Mammary epithelial cell (primary cell): ENCODE measurements at places on chromosomes 7 and 10. TPM values are rescaled to one million over a fixed set of nuclear protein-coding genes. Genes with fewer than 3 reads are reported as not detected.

Gene PRTFDC1
- total RNA-seq: not detected in 2 replicates

Gene SLC26A4
- total RNA-seq: 0.08 TPM in 1 of 2 replicates, not detected in the other

Gene ORC5
- 26.2 TPM for total RNA-seq

GRCh38 chr10:45374350-45375052, 485 bp downstream of the ALOX5 start:
- peak; percentile 29 for DNase-seq

Gene CAMK1D
- 0.86 and 1.5 TPM in 2 replicates for total RNA-seq

GRCh38 chr7:140229101-140229525, 52.3 kb upstream of the KDM7A start:
- no peak for DNase-seq

Gene LRRC17
- total RNA-seq: 0.43 and 0.47 TPM in 2 replicates

GRCh38 chr7:157389951-157390730, 53.3 kb downstream of the DNAJB6 start:
- DNase-seq: no peak

DNA sequence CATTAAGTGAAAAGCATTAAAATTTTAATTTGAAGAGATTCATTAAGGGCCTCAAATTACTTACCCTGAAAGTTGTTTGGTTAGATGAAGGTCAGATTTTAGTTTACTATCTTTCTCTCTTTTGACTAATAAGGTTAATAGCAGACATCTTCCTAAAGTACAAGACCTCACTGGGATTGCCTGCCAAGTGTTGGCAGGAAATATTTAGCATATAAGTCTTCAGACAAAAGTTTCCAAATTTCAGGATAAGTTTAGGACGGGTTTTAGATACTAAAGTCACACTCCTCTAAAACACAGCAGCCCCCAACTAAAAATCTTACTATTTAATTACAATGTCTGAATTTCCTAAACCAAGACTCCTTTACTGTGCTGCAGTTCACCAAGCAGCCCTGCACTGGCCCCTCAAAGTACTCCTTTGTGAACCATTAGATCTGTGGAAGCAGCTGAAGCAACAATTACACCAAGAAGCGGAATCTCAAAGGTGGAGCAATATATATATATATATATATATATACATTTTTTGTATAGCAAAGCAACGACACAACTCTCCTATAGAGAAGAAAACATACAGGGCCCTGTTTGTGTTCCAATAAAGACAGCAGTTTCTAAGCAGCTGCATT, 91.2 kb upstream of the KCNIP2 start:
- no peak for DNase-seq
